Hematopoietic multipotent progenitor cell treated with erythropoietin and hydrocortisone succinate and interleukin-3 and kit ligand, for 15 days (in vitro differentiated cells): ENCODE measurements at places on chromosomes 3 and 15.

- DNase-seq = no peak
Measured at GRCh38 chr3:146222204-146223046, 28.5 kb downstream of the PLSCR4 start.

DNA sequence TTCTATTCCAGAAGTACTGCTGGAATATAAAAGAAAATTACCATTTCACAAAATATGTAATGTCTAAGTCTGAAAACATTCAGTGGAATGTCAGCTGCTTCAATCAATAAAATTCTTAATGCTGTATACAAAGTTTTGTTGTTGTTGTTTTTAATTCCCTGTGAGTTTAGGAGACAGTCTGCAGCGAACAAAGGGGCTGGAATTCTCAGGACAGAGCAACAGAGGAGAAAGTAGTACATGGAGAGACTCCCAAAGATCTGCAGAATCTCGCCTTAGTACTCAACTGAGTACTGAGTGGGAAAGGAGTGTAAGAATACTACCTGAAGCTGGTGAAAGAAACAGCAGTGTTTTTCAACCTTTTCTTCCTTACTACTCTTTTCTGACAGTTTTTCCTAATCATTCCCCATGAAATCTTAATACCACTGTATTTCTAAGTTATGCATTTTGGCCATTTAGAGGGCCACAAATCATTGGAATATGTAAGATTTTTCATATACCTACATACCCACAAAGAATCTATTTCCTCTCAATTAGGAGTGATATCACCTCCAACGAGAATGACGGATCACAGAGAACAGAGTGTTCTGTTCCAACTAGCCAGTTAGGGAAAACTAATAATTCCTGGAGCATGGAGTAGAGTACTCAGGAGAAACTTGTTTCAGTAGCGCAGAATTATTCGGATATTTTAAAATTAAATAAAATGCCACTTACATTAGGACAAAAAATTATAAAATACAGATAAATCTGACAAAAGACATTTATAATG is 16.0 kb downstream of the ANKRD28 start:
- DNase-seq = no peak

- DNase-seq = no peak
Measured at GRCh38 chr3:57464801-57465200, 79.3 kb downstream of the DNAH12 start.

DNA sequence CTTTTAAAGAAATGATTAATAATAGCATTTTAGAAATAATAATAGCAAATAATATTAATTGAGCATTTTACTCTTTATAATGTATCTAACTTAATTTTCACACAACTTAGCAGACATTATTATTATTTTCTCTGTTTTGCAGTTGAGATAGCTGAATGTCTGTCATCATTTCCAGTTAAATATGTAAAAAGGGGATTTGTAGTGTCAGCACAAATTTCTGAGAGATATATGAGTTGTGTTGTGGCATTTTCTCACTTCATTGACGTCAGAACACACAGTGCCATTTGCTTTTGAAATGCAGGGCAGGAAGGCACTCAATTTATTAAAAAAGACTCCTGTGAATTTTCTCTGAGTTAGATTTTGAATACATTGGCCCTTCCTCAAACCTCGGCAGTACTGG is 111.0 kb downstream of the GRM7 start:
- no peak for DNase-seq

DNA sequence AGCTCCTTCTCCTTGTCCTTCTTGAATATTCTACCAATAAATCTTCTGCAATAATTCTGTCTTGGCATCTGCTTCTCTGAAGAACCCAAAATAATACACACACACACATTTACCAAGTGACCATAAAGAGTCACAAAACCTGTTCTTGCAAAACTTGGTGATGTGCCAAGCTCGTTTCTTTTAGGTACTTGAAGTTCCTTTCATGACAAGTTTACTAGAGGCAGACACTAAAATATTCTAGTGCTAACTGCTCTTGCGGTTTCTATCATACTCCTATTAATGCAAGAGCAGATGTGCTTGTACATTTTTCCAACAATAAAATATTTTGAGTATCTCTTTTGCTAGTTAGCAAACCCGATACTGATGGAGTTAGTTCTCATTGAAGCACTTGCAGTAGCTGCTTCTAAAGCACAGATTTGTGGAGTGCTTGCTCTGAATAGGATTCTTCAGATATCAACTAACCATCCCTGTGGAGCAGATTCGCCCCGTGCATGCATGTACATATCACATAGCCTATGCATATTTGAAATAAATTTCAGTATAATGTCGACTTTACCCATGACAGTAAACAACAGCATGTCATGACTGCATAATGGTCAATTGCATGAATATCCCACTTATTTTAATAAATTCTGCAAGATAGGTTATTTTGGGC is 23.2 kb downstream of the HHLA2 start:
- no peak for DNase-seq

GRCh38 chr15:55402707-55403106 is 5.5 kb downstream of the CCPG1 start:
- DNase-seq = no peak

DNA sequence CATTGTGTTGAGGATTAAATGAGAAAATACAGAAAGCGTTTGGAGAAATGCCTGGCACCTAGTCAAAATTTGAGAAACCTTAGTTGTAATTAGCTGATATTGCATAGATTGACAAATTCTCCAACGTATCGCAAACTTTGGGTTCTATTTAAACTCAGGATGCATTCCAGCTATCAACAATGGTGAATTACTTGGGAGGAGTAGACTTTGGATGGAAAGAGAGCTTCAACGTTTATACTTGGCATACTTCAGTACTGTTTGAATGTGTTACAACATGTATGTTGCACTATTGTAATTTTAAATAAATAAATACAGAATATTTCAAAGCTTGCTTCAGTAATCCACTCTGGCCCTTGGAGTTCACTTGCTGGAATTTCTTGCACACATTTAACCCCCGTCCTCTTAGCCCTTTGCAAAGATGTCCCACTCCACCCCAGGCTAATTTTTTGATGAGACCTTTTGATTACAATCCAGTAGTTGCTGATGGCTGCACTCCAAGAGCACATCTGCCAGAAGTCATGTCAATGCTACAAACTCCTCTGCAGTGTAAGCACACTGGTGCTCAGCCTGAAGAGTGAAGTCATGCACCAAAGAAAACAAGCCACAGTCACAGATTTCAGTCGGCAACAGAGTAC is 4.7 kb upstream of the DIS3L start:
- DNase-seq = no peak

DNA sequence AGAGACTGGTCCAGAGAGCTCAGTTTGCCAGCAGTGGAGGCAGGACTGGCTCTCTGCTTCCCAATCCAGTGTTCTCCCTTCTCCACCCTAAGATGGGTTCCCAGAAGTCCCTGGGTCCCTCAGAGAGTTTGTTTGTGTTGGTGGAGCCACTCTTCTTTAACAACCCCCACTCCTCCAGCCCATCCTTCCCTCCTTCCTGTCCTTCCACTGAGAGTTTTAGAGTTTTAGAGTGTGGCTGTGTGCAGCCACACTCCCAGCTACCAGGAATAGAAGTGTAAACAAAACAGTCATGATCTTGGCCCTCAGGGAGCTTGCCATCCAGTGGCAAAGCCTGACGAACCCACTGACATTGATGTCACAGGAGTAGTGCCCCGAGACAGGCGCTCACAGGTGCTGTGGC is 12.5 kb upstream of the FBLN2 start:
- no peak for DNase-seq

DNA sequence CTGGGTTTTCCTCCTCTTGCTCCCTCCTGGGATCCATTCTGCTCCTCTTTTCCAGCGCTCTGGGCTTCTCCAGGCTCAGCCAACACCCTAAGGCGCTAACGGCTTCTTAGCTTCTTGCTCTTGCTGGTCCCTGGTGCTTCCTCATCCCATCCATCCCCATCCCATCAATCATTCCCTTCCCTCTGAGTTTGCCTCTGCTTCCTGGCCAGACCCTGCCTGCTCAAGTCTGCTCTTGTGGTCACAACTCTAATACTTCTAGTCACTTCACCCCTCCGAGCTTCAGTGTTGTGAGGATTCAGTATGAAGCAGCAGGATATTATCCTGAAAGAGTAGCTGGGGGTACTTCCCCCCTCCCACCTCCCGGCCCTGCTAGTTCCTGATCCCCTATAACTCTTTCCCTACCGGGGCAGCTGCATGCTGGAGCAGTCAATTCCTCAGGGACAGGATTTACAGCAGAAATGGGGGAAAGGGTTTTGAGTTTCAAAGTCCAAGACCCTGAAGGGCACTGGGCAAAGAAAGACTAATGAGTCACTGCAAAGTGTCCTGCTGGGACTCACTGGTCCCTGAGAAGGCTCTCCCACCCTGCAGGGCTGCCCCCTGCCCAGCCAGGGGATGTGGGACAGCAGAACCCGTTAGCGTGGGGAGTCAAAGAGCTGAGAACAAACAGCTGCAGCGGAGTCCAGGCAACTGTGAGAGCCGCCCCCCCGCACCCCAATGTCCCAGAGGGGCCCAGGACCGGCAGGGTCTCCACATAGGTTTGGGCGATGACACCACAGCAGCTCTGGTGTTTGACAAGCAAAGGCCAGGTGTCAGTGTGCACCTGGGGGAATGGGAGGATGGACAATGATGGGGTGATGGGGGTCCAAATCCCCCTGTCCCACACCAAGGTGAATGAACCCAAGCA is 2.3 kb upstream of the SYNM start:
- no peak for DNase-seq

- no peak for DNase-seq
Measured at GRCh38 chr3:49456466-49456865, 13.6 kb upstream of the DAG1 start.

- DNase-seq = no peak
Measured at GRCh38 chr3:156716105-156716862, 41.9 kb downstream of the TIPARP start.

DNA sequence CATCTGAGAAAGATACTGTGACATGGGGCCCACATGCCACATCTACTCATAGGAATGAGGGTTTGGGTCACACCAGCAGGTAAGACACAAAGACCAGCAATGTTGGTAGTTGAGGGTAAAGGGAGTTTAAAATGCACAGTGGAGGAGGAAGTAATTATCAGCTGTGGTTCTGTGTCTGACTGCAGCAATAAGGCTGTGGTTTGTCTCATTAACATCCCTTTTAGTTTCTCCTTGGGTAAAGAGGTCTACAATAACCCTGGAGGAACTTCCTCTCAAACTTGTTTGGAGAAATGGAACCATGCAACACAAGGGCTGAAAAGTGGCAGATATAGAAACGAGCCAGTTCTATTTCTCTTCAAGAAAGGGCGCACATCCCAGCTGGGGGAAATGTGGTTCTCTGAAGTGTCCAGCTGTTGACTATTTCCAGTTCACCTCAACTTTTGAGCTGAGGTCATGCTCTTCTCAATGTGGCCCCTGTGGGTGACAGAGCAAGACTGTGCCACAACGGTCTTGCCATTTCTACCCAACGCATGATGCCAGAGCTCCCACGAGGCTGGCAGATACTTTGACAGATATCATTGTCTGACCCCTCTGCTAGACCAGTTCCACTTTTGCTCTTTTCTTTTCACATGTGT is 234.3 kb downstream of the SQOR start:
- no peak for DNase-seq
